ENCODE measurements at places on chromosomes 5 and 9.

DNA sequence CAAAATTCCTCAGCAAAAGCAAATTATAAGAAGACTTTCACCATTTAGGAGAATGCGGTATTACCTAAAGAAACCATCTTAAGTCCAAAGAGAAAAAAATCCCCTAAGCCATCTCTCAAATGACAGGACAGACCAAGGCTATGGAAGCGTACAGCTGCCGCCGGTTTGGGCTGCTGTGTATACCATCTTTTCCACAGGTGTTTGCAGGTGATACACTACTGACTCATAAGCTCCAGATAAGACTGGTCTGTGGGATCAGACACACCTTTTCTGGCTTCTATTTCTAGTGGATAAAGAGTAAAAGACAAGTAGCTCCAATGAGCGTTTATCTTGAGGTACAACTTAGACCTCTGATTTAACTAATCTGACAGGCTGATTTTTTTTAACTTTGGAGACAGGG lies 7.7 kb downstream of the CDKN2AIPNL start:
- H3K27me3 ChIP-seq: no peaks in the 10 kb centered on the region
- peak overlapping the region; percentile 30 for H3K27ac ChIP-seq
- H3K4me3 ChIP-seq: no peak overlapping the region
- peaks cover 6% of the 10 kb centered on the region for H3K4me1 ChIP-seq
- no peak for ATAC-seq

DNA sequence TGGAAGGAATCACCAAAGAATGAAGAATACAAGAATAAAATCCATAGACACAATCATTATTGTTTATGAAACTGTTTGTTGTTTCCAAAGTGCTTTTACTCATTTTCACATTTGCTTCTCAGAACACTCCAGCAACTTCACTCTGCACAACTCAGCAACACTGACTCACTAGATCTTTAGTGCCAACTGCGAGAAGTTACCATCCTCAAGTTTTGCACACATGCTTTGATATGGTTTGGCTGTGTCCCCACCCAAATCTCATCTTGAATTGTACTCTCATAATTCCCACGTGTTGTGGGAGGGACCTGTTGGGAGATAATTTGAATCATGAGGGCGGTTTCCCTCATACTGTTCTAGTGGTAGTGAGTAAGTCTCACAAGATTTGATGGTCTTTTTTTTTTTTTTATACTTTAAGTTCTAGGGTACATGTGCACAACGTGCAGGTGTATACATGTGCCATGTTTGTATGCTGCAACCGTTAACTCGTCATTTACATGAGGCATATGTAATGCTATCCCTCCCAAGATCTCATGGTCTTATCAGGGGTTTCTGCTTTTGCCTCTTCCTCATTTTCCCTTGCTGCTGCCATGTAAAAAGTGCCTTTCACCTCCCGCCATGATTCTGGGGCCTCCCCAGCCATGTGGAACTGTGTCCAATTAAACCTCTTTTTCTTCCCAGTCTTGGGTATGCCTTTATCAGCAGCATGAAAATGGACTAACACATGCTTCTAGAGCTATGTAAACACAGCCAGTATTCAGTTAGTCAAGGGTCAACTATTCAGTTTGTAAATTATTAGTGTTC lies 36.9 kb downstream of the CLINT1 start:
- H3K4me1 ChIP-seq: peaks cover 5% of the 10 kb centered on the region
- H3K27ac ChIP-seq: peak overlapping the region; percentile 78
- H3K27me3 ChIP-seq: no peaks in the 10 kb centered on the region
- H3K4me3 ChIP-seq: no peak overlapping the region

GRCh38 chr5:109485030-109485429 lies 75.3 kb upstream of the PJA2 start:
- no peak overlapping the region for H3K27ac ChIP-seq
- H3K27me3 ChIP-seq: no peaks in the 10 kb centered on the region
- H3K36me3 ChIP-seq: no peaks in the 10 kb centered on the region
- no peaks in the 10 kb centered on the region for H3K4me1 ChIP-seq

- H3K4me1 ChIP-seq: no peaks in the 10 kb centered on the region
- H3K27ac ChIP-seq: no peak overlapping the region
- H3K27me3 ChIP-seq: no peaks in the 10 kb centered on the region
- ATAC-seq: no peak
- no peaks in the 10 kb centered on the region for H3K36me3 ChIP-seq
Observed at GRCh38 chr5:165616490-165617405, 2111.3 kb downstream of the MAT2B start.

DNA sequence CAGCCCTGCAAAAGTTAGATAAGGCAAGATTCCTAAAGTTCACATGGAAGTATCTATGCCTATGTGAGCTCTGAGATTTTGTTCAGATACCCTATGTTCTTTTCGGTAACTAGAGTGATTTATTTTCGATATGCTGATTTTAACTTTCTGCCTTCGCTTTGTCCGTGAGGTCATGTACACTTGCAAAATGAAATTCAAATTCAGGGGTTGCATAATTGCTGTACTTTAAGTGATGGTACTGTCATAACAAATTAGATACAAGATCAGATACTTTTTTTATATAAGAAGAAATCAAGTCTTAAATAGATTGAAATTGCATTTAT lies 350 bp upstream of the ECPAS start:
- peak; percentile 8 for ATAC-seq
- H3K27me3 ChIP-seq: peaks cover 3% of the 10 kb centered on the region
- H3K4me3 ChIP-seq: peak overlapping the region; percentile 85
- H3K4me1 ChIP-seq: peaks cover 15% of the 10 kb centered on the region
- H3K36me3 ChIP-seq: peaks cover 10% of the 10 kb centered on the region

- H3K4me3 ChIP-seq: peak overlapping the region; percentile 20
- H3K27me3 ChIP-seq: no peaks in the 10 kb centered on the region
- H3K36me3 ChIP-seq: no peaks in the 10 kb centered on the region
- H3K27ac ChIP-seq: peak overlapping the region; percentile 44
- peak; percentile 96 for ATAC-seq
- H3K4me1 ChIP-seq: no peaks in the 10 kb centered on the region
Observed at GRCh38 chr5:57383093-57383861, 99.3 kb downstream of the ACTBL2 start.

GRCh38 chr5:66517351-66517750 lies 78.8 kb upstream of the MAST4 start:
- H3K27me3 ChIP-seq: peaks cover 3% of the 10 kb centered on the region
- no peak overlapping the region for H3K27ac ChIP-seq
- no peak overlapping the region for H3K4me3 ChIP-seq
- no peaks in the 10 kb centered on the region for H3K36me3 ChIP-seq
- ATAC-seq: no peak
- no peaks in the 10 kb centered on the region for H3K4me1 ChIP-seq

DNA sequence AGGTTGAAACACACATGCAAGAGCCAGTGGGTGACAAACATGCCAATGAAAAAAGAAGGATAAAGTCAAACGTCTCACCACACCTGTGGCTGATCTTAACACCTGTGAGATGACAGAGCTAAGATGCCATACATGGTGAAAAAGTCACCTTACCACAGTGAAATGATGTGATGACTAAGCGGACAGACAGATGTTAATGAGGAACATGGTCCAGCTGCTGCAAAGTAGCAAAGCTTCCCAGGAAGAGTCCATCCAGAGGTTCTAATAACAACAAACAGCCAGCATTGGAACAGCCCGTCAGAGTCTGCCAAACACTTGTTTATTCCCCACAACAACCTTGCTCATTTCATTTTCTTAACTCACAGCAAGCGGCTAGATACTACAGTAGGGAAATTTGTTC lies 1.9 kb downstream of the KIAA1191 start:
- H3K36me3 ChIP-seq: peaks cover 50% of the 10 kb centered on the region
- no peaks in the 10 kb centered on the region for H3K27me3 ChIP-seq
- H3K27ac ChIP-seq: peak overlapping the region; percentile 85
- peaks cover 11% of the 10 kb centered on the region for H3K4me1 ChIP-seq

- ATAC-seq: no peak
- H3K27ac ChIP-seq: no peak overlapping the region
- no peaks in the 10 kb centered on the region for H3K27me3 ChIP-seq
- H3K4me1 ChIP-seq: no peaks in the 10 kb centered on the region
- H3K36me3 ChIP-seq: no peaks in the 10 kb centered on the region
Observed at GRCh38 chr5:9239071-9239470, 306.8 kb downstream of the SEMA5A start.

GRCh38 chr9:113781896-113782295 lies 94.2 kb upstream of the ZNF618 start:
- no peak overlapping the region for H3K4me3 ChIP-seq
- no peak for ATAC-seq
- peaks cover 12% of the 10 kb centered on the region for H3K27me3 ChIP-seq
- H3K4me1 ChIP-seq: no peaks in the 10 kb centered on the region

DNA sequence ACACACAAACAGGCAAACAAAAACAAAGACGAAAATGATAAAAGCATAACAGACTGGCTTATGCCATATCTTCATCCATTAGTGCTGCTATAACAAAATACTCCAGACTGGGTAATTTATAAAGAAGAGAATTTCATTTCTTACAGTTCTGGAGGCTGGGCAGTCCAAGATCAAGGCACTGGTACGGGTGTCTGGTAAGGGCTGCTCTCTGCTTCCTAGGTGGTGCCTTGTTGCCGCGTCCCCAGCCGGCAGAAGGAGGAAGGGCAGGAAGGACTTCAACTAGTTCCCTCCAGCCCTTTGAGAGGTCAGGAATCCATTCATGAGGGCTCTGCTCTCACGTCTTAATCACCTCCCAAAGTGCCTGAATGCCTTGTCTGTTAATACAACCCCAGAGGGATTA lies 122.6 kb downstream of the BOD1 start:
- no peak overlapping the region for H3K27ac ChIP-seq
- ATAC-seq: no peak
- H3K4me1 ChIP-seq: no peaks in the 10 kb centered on the region
- no peak overlapping the region for H3K4me3 ChIP-seq

DNA sequence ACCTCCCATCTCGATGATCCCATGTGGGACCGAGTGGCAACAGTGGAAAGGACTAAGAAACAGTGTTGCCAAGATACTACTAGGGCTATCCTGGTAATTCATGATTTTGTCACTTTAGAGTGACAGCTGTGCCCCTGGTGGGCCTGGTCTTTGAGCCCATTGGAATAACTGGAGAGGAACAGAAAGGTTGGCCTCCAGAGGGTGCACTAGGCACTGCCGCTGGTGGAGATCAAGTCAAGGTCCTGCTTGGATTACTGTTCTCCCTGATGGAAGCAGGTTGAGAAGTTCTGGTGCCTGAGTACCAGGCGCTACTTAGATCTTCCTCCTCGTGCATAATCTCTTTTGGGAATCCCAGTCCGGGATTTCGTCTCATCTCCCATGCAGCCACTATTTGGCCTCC lies 129.6 kb downstream of the SEC61B start:
- H3K36me3 ChIP-seq: no peaks in the 10 kb centered on the region
- ATAC-seq: no peak
- no peak overlapping the region for H3K4me3 ChIP-seq
- peaks cover 17% of the 10 kb centered on the region for H3K27me3 ChIP-seq

DNA sequence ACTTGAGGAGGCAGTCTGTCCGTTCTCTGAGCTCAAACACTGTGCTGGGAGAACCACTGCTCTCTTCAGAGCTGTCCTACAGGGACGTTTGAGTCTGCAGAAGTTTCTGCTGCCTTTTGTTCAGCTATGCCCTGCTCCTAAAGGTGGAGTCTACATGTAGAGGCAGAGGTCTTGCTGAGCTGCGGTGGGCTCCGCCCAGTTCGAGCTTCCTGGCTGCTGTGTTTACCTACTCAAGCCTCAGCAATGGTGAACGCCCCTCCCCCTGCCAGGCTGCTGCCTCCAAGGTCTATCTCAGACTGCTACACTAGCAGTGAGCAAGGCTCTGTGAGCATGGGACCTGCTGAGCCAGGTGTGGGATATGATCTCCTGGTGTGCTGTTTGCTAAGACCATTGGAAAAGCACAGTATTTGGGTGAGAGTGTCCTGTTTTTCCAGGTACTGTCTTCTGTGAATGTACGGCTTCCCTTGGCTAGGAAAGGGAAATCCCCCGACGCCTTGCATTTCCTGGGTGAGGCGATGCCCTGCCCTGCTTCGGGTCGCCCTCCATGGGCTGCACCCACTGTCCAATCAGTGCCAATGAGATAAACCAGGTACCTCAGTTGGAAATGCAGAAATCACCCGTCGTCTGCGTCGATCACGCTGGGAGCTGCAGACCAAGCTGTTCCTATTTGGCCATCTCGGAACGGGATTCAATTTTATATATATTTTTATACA lies 58.5 kb downstream of the CNTRL start:
- H3K36me3 ChIP-seq: peaks cover 90% of the 10 kb centered on the region
- H3K27ac ChIP-seq: peak overlapping the region; percentile 25
- H3K4me1 ChIP-seq: peaks cover 26% of the 10 kb centered on the region
- no peaks in the 10 kb centered on the region for H3K27me3 ChIP-seq
- H3K4me3 ChIP-seq: peak overlapping the region; percentile 19
- peak; percentile 78 for ATAC-seq

DNA sequence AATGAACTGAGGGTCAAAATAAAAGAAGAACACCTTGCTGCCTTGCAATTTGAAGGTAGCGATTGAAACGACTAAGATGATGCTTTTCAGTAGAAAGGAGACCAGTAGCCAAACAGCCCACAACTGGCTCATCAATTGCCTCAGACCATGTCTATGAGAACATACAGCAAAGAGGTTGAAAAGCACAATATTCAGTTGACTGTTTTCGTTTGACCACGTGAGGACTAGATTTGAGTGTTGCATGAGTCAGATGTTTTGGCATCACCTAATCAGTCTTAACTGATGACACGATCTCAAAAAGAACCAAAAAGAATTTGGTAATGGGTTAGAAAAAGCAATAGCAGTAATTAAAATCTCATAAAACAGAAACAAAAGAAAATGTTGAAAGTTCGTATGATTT lies 82.7 kb upstream of the IL7R start:
- ATAC-seq: peak; percentile 93
- H3K4me3 ChIP-seq: peak overlapping the region; percentile 67
- no peaks in the 10 kb centered on the region for H3K27me3 ChIP-seq
- peaks cover 34% of the 10 kb centered on the region for H3K4me1 ChIP-seq

GRCh38 chr5:91291628-91292569 lies 91.2 kb downstream of the ARRDC3 start:
- peaks cover 10% of the 10 kb centered on the region for H3K4me1 ChIP-seq
- peak overlapping the region; percentile 33 for H3K4me3 ChIP-seq
- H3K36me3 ChIP-seq: no peaks in the 10 kb centered on the region
- no peaks in the 10 kb centered on the region for H3K27me3 ChIP-seq
- H3K27ac ChIP-seq: peak overlapping the region; percentile 70

DNA sequence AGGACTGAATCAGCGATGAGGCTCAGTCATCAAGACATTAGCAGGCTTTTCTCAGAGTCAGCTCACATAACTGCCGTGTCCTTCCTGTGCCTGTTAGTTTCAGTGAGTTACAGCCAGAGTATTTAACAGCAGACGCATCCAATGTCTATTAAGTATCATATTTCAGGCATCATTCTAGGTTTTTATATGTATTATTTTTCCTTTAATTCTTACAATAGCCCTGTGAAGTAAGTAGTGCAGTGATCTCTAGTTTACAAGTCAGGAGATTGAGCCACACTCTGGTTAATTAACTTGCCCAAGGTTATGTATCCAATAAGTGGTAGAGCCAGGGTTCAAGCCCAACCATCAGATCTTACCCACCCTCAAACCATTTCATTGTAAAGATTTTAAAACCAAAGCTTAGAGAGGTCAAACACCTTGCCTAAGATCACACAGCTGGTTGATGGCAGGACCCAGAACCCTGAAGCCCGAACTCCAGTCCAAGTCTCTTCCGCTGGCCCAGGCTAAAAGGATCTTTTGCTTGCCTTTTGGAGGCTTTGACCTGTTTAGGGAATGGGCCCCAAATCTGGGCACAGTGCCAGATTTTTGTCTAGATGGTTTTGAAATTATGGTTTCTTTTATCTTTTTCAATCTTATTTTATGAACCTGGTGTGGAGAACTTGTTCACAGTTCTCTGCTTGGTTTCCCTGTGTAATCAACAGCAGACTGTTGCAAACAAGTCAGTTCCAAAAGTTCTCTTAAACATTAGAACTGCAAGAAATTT lies 261.2 kb upstream of the CLINT1 start:
- H3K4me1 ChIP-seq: no peaks in the 10 kb centered on the region
- no peak for ATAC-seq
- H3K27ac ChIP-seq: no peak overlapping the region
- H3K36me3 ChIP-seq: no peaks in the 10 kb centered on the region

Data from activated T-helper 17 cell treated with anti-CD3 and anti-CD28 coated beads, Interleukin-2, amount 50 U/mL, for 72 hours (primary cell).